ENCODE measurements at places on chromosomes 7 and 10.
A peak's percentile ranks its signal among the peaks of the same experiment; 100 is the strongest.

DNA sequence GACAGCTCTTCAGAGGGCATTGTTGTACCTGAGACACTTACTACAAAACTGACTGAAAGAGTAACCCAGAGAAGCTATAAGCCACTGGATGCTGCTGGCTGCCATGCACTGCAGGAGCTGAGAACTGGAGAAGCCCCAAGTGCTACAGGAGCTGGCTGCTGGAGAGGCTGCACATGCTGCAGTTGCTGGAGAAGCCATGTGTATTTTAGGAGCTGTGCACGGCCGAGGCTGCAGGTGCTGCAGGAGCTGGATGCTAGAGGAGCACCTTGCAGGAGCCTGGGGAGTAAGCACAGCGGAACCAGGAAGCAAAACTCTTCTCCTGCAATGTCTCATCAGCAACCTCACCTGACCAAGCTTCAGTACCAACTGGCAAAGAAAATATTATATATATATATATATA is 45.5 kb downstream of the STEAP1B start:
- DNase-seq, result no peak
- H3K27ac ChIP-seq, result no peak overlapping the region
- H3K27me3 ChIP-seq, result peaks cover 21% of the 10 kb centered on the region
- H3K4me1 ChIP-seq, result no peaks in the 10 kb centered on the region

GRCh38 chr10:132867801-132868644 is 74.3 kb downstream of the CFAP46 start:
- no peak overlapping the region for H3K4me3 ChIP-seq
- no peak overlapping the region for H3K27ac ChIP-seq
- DNase-seq, result peak; percentile 59

GRCh38 chr10:121148921-121149320 is 297.8 kb downstream of the WDR11 start:
- peaks cover 13% of the 10 kb centered on the region for H3K36me3 ChIP-seq
- H3K4me3 ChIP-seq, result no peak overlapping the region
- H3K27ac ChIP-seq, result no peak overlapping the region
- no peaks in the 10 kb centered on the region for H3K4me1 ChIP-seq
- no peak for DNase-seq

DNA sequence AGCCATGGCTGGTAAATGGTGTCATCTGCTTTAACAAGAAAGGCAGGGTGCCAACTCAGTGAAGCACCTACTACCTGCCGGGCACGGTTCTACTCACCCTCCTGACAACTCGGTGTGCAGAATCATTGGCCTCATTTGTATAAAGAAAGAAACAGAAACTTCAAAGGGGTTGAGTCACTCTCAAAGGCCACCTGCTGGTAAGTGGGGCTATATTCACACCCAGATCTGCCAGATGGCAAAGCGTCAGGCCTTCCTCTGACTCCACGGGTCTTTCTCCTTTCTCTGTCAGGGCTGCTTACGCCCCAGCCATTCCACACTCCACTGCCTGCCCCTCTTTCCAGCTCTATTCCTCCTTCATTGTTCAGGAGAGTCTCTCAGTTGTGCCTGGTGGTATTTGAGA is 309.2 kb downstream of the GFRA1 start:
- DNase-seq, result no peak
- no peaks in the 10 kb centered on the region for H3K4me1 ChIP-seq
- no peak overlapping the region for H3K4me3 ChIP-seq

DNA sequence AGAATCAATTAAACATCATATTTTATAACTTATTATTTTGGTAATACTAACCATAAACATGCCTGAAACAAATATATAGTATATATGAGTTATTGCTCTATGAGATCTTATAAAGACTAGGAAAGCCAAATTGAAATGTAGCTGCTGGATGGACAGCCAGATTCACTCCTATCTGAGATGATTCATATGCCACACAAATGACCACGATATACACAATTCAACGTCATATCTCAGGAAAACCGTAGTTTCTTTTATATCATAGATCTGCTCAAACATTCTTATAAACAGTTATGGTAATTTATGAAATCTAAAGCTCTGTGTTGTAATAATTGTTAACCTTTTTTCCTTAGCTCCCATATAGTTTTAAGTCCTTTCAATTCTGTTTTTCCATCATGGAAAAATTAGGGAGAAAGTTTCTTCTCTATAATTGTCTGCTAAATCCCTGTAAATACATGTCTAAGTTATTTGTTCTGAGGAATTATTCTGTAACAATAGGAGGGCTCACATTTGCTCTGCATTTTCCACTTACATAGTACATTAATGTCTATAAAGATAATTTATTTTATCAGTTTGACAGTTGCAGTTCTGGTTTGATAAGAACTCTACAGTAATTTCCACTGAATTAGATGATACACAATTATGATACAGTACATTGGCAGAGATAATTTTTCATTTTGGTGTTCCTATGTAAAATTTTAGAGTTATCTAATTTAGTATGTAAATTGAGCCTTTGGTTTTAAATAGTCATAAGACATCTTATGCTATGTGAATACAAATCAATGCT is 42.7 kb downstream of the GNAT3 start:
- H3K36me3 ChIP-seq, result no peaks in the 10 kb centered on the region
- no peaks in the 10 kb centered on the region for H3K4me1 ChIP-seq
- H3K27ac ChIP-seq, result no peak overlapping the region
- no peaks in the 10 kb centered on the region for H3K27me3 ChIP-seq
- DNase-seq, result no peak

- no peak overlapping the region for H3K27ac ChIP-seq
- H3K36me3 ChIP-seq, result no peaks in the 10 kb centered on the region
- DNase-seq, result no peak
- peaks cover 24% of the 10 kb centered on the region for H3K27me3 ChIP-seq
- no peak overlapping the region for H3K4me3 ChIP-seq
These were observed 9.5 kb downstream of the RHOBTB1 start for GRCh38 chr10:60934215-60935175.

DNA sequence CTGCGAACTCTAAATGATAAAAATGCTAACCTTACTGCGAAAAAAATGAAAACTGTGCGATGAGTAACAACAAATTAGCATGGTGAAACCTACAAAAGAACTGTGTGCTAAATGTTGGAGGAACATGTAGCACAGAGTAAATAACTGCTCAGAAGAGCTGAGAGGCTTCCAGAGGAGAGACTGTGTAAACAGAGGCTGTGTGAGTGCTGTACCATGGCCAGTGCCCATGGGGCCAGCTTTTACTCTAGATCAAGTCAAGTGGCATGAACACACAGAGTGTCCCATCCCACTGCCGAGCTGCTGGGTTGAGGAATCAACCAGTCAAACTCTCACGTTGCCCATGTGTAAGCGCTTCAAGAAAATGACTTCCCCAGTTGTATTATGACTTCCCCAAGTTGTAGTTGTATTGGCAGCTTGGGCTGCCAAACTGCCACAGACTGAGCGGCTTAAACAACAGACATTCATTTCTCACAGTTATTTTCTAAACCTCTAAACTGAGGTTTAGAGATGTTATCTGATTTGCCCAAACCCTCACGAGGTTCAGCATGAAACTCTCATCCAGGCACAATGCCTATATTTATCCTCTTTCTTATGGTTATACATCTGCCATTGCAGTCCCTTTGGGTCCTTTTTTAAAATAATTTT is 270.7 kb downstream of the ABCA13 start:
- no peak overlapping the region for H3K4me3 ChIP-seq
- H3K4me1 ChIP-seq, result no peaks in the 10 kb centered on the region
- H3K27ac ChIP-seq, result no peak overlapping the region
- H3K27me3 ChIP-seq, result no peaks in the 10 kb centered on the region
- DNase-seq, result no peak

DNA sequence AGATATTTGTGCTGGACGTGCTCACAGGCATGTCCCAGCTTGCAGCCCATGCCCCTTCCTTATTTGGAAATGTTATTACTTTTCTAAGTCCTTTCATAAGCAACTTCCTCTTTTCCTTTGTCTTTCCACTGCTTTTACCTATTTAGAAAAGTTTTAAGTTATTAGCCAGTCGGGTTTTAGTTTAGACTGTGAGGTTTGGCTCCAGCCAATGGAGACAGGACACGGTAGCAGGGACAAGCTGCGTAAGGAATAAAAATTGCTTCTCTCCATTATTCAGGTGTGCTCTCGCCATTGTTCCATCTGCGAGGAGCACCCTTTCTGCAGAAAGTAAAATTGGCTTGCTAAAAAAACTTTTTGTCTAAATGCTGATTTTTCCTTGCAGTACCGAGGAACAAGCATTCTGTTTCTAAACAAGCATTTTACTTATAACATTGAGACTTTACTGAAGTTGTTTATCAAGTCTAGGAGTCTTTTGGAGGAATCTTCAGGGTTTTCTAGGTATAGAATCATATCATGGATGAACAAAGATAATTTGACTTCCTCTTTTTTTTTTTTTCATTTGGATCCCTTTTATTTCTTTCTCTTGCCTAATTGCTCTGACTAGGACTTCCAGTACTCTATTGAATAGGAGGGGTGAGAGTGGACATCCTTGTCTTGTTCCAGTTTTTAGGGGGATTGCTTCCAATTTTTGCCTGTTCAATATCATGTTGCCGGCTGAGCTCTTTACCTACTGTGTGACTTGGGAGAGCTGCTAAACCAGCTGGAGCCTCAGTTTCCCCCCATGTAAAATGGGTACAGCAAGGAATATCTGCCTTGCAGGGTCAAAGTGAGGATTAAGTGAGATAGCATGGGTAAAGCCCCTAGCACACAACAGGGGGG is 63.8 kb downstream of the ALOX5 start:
- H3K4me1 ChIP-seq, result peaks cover 4% of the 10 kb centered on the region
- peaks cover 13% of the 10 kb centered on the region for H3K27me3 ChIP-seq
- H3K27ac ChIP-seq, result no peak overlapping the region

DNA sequence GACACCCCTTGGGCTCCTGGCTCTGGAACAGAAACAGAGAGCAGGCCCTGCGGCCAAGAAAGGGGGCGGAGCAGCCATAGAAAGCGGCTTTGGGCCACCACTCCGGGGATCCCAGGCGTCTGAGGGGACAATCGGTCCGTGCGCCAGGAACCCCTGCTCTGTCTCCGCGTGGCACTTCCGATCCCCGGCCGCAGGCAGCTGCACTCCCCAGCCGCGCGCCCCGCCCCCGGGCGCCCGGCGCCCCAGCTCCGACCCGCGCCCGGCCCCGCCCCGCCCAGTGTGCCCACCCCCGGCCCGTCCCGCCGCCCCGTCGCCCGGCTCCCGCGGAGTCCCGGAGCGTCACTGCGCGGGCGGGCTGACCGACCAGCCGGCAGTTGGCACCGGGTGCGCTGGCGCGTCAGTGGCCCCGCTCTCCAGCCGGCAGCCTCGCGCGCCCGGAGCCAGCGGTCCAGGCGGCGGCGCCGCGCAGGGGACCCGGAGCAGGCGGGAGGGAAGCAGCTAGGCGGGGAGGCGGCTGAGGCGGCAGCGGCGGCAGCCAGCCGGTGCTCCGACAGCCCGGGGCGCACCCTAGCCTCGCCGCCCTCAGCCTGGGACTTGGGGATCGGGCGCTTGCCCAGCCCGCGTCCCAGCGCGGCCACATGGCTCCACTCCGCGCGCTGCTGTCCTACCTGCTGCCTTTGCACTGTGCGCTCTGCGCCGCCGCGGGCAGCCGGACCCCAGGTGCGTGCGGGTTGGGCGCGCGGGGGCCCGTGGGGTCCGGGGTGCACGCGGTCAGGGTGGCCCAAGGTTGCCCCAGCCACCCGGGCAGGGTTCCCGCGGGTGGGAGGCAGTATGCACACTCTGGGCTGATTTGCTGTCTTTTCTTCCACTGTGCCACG is at the start of gene ADAMTS14:
TSS of gene ADAMTS14 (plus strand) at position 342 of the 878 bp plus-strand sequence. CDS start at position 639, 297 bp downstream.
- H3K4me1 ChIP-seq, result peaks cover 18% of the 10 kb centered on the region
- no peaks in the 10 kb centered on the region for H3K36me3 ChIP-seq
- peak; percentile 64 for DNase-seq
- H3K27ac ChIP-seq, result no peak within 1 kb of the TSS
- H3K27me3 ChIP-seq, result peaks cover 16% of the 10 kb centered on the region

GRCh38 chr7:78487464-78487863 is 688.9 kb downstream of the PHTF2 start:
- DNase-seq, result no peak
- no peak overlapping the region for H3K27ac ChIP-seq

- H3K27ac ChIP-seq, result no peak overlapping the region
- H3K4me1 ChIP-seq, result peaks cover 16% of the 10 kb centered on the region
- H3K4me3 ChIP-seq, result no peak overlapping the region
- no peaks in the 10 kb centered on the region for H3K36me3 ChIP-seq
- DNase-seq, result no peak
These were observed 37.0 kb upstream of the GLCCI1 start for GRCh38 chr7:7931626-7932025.

DNA sequence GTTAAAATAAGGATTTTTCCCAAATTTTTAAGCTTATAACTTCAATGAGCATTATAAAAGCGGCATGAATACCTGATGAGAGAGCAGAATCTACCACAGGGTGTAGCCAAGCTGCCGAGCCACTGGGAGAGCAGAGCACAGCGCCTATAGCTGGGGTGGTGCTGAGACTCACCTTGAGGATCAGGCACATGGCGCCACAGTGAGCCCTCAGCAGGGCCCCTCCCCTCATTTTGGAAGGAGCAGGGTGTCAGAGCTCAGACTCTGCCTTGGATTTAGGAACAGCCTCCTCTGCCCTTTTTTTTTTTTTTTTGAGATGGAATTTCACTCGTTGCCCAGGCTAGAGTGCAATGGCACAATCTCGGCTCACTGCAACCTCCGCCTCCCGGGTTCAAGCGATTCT is 118.6 kb downstream of the SRPK2 start:
- DNase-seq, result no peak
- peaks cover 41% of the 10 kb centered on the region for H3K4me1 ChIP-seq
- H3K27ac ChIP-seq, result no peak overlapping the region
- no peaks in the 10 kb centered on the region for H3K36me3 ChIP-seq

All from natural killer cell treated with Interleukin-12 subunit alpha and Interleukin-12 subunit beta and Interleukin-15 and Interleukin-18, amount 100 ng/mL, for 72 hours (primary cell).